Caco-2 (cell line): ENCODE measurements at places on chromosomes 11 and 22. TPM values are rescaled to one million over a fixed set of nuclear protein-coding genes. Genes with fewer than 3 reads are reported as not detected.

- H3K27ac ChIP-seq = no peak overlapping the region
- H3K4me1 ChIP-seq = no peaks in the 10 kb centered on the region
- H3K27me3 ChIP-seq = no peaks in the 10 kb centered on the region
- no peak for DNase-seq
Measured at GRCh38 chr11:30594646-30595411, 8.7 kb upstream of the MPPED2 start.

Gene MAPK8IP1
- 8.2 and 8.5 TPM in 2 replicates for total RNA-seq

- no peaks in the 10 kb centered on the region for H3K4me1 ChIP-seq
- H3K36me3 ChIP-seq = no peaks in the 10 kb centered on the region
- DNase-seq = no peak
- no peak overlapping the region for H3K4me3 ChIP-seq
Measured at GRCh38 chr22:44412136-44412731, 85.8 kb downstream of the RTL6 start.

- H3K4me1 ChIP-seq = no peaks in the 10 kb centered on the region
- H3K4me3 ChIP-seq = no peak overlapping the region
Measured at GRCh38 chr11:88114486-88115045, 60.7 kb downstream of the RAB38 start.
